Placental pericyte (primary cell): ENCODE measurements at places on chromosomes 7 and 10. TPM values are rescaled to one million over a fixed set of nuclear protein-coding genes. Genes with fewer than 3 reads are reported as not detected.

The CPA2 gene
- total RNA-seq = 0.22 TPM in 1 of 2 replicates, not detected in the other

The LIPM gene
- total RNA-seq = not detected in 2 replicates

The INA gene
- 0.66 and 3.7 TPM in 2 replicates for total RNA-seq

The BAIAP2L1 gene
- 9.0 and 10.2 TPM in 2 replicates for total RNA-seq

The PIP gene
- not detected in 2 replicates for total RNA-seq

The ACTL6B gene
- not detected in 2 replicates for total RNA-seq

The AQP1 gene
- total RNA-seq = 2.6 and 3.9 TPM in 2 replicates

The PIK3CG gene
- 0.66 and 1.9 TPM in 2 replicates for total RNA-seq

The LRIT1 gene
- not detected in 2 replicates for total RNA-seq

The UNCX gene
- not detected in 2 replicates for total RNA-seq

The TFEC gene
- under 0.01 TPM in 1 of 2 replicates, not detected in the other for total RNA-seq

The WNT16 gene
- 3.9 TPM in 1 of 2 replicates, not detected in the other for total RNA-seq

The CPED1 gene
- 45.3 and 143 TPM in 2 replicates for total RNA-seq

The JAKMIP3 gene
- under 0.01 TPM in 2 replicates for total RNA-seq

The SPOCK2 gene
- total RNA-seq = under 0.01 and 0.44 TPM in 2 replicates

The NUTM2A gene
- total RNA-seq = 0.66 and 0.86 TPM in 2 replicates

The HMX3 gene
- not detected in 2 replicates for total RNA-seq

The LRGUK gene
- total RNA-seq = under 0.01 TPM in 2 replicates

The SPDYE2B gene
- not detected in 2 replicates for total RNA-seq
